D721Med (cell line): ENCODE measurements at places on chromosomes 2 and 18.

- no peak for DNase-seq
Measured at GRCh38 chr18:78517973-78518372, 461.6 kb upstream of the SALL3 start.

DNA sequence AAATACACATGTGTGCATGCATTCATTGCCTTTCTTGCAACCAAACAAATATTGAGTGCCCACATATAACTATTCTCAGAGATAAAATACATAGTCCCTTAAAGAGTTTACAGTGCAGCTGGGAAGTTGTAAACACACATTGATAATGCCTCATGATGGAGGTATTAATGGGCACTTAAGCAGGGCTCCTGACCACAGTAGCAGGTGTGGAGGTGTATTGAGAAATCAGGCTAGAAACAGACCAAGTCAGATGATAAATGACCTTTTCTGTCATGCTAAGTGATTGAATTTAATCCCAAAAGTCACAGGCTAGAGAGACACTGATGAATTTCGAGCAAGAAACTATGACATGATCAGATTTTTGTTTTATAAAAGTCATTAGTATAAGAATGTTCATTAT lies 157.7 kb downstream of the ZNF385B start:
- no peak for DNase-seq

DNA sequence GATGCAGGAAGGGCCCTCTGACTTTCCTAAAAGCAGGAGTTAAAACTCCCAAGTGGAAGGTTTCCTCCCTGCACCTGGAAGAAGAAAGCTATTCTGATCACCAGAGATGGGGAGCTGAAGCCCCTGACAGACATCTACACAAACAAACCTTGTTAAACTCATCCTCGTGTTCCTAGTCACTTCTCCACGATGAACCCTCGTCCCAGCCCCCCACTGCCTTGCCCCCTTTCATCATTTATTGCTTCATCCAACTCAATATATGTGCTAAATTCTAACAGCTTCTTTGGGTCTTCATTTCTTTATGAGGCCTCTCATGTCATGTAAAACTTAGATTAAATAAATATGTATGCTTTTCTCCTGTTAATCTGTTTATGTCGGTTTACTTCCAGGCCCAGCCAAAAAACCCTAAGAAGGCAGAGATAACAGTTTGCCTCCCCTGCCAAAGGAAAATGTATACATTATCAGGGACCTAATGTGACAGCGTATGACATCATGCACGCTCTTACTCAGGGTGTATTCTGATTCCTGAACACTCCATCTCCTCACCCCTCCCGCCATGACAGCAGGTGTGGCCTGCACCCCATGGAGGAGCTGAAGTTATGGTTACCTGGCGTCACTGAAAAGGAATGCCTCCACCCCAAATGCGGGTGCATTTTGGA lies 287.2 kb downstream of the STK39 start:
- no peak for DNase-seq

GRCh38 chr2:236240228-236240990 lies 23.8 kb downstream of the ASB18 start:
- DNase-seq, result no peak

- no peak for DNase-seq
Measured at GRCh38 chr2:140270224-140270623, 1490.0 kb upstream of the NXPH2 start.

GRCh38 chr18:35862119-35862640 lies 110.3 kb upstream of the RMP24 start:
- no peak for DNase-seq

DNA sequence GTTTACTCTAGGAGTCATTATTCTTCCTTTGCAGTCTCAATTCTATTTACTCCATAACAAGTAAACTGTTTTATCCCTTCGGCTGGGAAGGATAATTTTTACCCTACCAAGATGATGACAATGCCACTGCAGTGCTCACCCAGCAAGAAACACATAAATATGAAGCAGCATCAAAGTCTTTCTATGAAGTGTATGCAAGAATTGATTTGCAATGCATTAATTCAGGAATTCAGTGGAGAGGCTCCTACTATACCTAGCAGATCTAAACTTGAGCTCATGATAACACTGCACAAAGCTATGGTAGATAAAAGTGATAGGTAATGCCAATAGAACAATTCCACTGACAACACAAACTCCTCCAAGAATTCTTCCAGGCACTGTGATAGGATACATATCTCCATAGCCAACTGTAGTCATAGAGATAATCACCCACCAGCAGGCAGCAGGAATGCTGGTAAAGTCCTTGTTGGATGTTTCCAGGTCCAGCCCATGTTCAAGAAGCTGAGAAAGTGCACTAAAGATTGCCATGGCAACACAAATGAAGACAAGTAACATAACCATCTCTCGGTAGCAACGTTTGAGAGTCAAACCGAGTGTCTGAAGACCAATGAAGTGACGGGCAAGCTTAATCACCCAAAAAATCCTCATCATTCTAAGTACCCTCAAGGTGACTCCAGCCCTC lies 49.9 kb downstream of the KCNG3 start:
- no peak for DNase-seq

DNA sequence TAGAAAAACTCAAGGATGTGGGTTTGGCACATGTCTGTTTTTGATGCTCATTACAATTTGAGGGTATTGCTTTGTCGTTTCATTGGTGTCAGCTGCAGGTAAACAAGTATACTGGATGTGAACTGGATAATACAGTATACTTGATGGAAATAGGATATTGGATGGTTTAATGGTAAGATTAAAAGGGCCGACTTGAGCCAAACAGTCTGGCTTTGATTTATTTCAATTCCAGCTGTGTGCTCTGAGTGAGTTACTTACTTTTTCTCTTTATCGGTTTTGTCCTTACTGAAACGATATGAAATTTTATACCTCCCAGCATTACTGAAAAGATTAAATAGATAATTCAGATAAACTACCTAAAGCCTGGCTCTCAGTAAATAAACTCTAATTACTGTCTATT lies 227.6 kb downstream of the ASXL3 start:
- no peak for DNase-seq

GRCh38 chr2:217462121-217462520 lies 540.7 kb downstream of the TNS1 start:
- no peak for DNase-seq

- DNase-seq, result no peak
Measured at GRCh38 chr2:23480957-23481797, 96.2 kb downstream of the KLHL29 start.

GRCh38 chr2:27152796-27153464 lies 4.1 kb downstream of the TCF23 start:
- DNase-seq, result no peak

DNA sequence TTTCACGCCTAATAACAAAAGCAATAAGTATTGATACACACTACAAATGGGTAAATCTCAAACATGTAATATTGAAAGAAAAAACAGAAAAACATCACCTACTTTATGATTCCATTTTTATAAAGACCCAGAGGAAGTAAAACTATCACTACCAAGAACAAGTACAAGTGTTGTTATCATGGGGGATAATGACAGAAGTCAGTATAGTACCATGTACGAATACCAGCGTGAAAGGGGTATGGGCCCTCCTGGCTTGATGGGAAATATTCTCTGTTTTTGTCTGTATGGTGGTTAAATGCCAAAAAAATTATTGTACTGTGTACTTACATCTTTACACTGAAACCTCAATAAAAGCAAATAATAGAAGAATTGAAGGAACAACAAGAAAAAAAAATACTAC lies 665.7 kb downstream of the TMEM182 start:
- no peak for DNase-seq

- no peak for DNase-seq
Measured at GRCh38 chr18:55073116-55073515, 113.9 kb upstream of the CCDC68 start.

DNA sequence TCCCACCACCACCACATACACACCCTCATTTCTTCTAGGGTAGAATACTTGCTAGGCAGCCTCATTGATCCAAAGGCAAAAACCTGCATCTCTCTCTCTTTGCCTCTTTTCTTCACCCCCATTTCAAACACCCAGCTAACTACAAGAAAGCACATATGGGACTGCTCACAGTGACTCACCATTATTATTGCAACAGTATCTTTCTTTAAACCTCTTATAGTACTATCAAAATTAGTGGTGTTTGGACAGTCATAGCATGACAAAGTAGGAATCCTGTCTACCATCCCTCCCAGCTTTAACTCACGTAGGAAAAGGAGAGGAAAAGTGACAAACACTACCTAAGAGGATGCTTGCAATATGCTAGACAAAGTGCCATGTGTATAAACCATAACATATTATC lies 422.5 kb upstream of the CRIM1 start:
- DNase-seq, result no peak

- no peak for DNase-seq
Measured at GRCh38 chr2:232022718-232023117, 61.2 kb downstream of the DIS3L2 start.

GRCh38 chr2:237863102-237863511 lies 3.7 kb downstream of the RAMP1 start:
- no peak for DNase-seq

DNA sequence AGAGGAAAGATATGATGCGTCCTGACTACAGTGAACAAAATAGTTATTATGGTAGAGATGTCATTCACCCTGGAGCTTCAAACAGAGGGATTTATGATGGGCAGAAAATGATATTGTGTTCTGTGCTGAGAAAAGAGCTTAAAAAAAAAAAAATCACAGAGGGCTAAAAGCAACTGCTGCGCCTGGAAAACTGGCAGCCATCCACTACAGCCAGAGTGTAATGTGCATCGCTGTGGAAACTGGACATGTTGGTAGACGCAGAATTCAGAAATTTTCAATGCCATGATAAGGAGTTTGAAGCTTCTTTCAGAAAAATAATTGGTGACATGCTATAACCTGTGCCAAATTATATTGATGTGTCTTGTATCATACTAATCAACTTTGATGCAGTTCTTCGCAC lies 122.9 kb upstream of the SOX11 start:
- no peak for DNase-seq

DNA sequence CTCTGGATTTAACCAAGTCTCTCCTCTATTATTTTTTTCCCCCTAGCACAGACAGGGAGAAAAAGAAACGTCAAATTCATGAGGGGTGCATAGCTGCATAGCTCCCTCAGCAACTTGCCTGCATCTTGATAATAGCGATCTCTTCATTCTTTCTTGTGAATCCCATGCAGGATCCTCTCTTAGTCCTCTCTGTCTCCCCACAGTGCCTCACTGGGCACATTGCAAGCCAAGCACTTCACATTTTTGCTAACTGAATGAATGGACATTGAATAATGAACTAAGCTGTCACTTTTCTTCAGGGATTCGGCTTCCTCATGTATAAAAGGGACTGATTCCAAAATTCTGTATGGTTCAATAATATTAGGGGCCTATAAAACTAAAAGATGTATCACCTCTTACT lies 2.9 kb upstream of the EPB41L3 start:
- no peak for DNase-seq
